GM04503 (cell line): ENCODE measurements at places on chromosomes 1 and 21.

GRCh38 chr1:41513383-41513735 lies 28.9 kb upstream of the EDN2 start:
- no peak for DNase-seq

- DNase-seq: no peak
Measured at GRCh38 chr1:3944578-3945125, 44.6 kb upstream of the C1orf174 start.

GRCh38 chr1:64986903-64987871 lies 20.8 kb upstream of the JAK1 start:
- DNase-seq: no peak

- DNase-seq: no peak
Measured at GRCh38 chr1:108033550-108033951, 68.6 kb upstream of the VAV3 start.

DNA sequence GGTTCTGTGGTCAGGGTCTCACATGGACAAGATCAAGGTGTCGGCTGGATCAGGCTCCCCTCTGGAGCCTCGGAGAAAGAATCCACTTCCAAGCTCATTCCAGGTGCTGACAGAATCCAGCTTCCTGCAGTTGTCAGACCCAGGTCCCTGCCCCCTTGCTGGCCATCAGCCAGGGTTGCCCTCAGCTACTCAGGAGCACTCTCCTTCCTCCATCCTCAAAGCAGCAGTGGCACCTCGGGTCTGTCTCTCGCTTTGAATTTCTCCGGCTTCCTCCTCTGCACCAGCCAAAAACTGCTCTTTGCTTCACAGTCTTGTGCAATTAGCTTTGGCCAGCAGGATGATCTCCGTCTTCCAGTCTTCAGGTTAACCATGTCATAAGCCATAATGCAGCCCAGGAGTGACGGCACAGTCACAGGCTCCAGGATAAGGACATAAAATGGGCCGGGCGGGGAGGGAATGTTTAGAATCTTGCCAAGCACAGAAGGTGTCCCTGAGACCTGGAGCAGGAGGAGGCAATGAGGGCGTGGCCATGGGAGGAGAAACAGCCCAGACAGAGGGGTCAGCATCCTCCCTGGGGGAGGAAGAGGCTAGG lies 79.4 kb upstream of the SLC25A33 start:
- no peak for DNase-seq

DNA sequence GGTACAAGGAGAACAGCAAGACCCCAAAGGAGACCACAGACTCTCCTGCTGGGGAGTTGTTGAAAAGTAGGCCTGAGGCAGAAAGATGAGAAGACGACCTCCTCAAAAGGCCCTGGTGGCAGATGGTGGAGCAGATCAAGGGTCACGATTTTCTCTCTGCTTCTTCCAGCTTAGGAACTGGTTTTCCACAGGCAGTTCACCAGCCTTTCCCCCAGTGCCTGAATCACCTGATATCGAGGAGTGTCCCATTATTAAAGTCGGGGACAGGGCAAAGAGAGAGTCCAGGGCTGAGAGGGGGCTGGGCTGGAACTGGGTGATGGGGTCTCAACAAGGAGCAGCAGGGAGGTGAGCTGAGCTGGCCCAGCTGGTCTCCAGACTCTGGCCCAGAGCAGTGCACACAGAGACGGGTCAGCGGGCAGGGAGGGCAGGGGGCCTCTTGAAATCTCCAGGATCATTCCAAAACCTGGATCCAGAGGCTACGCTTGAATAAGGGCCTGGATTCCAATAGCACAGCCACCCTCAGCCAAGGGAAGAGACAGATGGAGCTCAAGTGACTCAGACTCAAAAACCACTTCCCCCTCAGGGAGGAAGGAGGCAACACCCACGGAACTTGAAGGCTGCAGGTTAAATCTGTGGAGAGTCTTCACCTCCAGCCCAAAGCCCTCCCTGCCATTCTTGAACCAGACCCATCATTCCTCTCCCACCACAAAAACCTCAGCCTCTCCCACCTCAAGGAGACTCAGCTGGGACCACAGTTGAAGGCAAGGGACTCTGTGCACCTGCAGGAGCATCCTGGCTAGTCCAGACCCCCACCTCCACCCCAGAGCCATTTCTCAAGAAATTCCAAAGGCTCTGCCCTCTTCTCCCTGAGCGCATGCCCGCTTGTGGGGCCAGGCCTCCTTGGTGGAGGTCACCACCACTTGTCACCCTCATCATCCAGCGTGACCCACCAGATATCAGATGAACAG lies at the start of gene S100A5:
TSS of gene S100A5 (minus strand) at position 541 of the 968 bp plus-strand sequence. CDS start 743 bp downstream, outside the sequence.
- DNase-seq: no peak

GRCh38 chr1:80910426-80910825 lies 890.3 kb upstream of the ADGRL2 start:
- no peak for DNase-seq
